ENCODE measurements at places on chromosomes 5 and 9.

DNA sequence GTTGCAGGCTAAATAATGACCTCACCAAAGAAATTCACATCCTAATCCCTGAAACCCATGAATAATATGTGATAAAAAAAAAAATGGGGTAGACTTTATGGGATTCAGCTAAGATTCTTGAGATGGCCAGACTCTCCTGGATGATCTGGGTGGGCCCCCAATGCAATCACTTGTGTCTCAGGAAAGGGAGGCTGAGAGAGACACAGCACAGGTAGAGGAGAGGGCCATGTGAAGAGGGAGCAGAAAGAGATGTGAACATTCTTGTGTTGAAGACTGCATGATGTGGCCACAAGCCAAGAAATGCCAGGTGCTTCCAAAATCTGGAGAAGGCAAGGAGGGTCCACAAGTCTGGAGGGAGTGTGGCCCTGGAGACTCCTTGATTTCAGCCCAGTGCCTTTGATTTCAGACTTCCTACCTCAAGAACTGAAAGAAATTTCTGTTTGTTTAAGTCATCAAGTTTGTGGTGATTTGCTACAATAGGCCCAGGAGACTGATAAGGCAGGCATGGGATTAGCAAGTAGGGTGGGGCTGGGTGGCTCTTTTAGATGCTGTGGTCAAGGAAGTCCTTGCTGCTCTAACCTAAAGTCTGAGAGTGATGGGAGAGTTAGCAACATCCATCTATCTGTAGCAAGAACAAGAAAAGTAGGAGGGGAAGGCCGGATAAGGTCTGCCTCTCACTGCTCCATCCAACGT is 86.6 kb upstream of the FAM120A start:
- no peak for DNase-seq

DNA sequence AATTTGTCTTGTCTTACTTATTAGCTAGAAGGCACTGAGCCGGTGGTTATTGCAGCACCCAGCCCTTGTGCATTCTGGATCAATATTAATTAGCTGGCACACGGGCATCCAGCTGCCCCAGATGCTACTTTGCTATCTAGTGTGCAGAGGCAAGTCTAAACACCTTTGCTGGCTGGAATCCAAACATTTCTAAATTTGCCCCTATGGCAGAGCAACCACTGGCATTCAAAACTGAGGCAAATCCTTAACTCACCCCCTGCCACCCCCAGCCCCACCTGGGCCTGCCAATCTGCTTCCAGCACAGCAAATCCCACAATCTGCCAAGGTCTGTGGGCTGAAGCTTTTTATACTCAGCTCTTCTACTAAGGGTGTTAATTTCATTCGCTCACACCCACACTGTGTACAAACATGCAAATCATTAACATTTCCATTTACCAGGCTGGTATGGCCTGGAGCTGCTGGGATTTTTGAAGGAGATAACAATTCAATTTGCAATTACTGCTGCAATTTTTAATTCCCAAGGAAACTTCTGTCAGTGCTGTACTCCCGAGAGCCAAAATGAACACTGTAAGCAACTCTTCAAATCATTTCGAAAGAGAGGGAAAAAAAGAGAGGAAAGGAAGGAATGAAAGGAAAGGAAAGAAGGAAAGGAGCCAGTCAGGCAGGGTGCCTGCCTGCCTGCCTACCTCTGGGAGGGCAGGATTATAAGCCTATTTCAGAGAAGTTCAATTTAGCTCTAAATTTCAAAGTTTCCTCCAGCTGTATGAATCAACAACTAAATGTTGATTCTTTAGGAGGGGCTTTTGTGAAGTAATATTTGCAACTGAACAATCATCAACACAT is 35.5 kb downstream of the RAPGEF1 start:
- DNase-seq, result no peak

DNA sequence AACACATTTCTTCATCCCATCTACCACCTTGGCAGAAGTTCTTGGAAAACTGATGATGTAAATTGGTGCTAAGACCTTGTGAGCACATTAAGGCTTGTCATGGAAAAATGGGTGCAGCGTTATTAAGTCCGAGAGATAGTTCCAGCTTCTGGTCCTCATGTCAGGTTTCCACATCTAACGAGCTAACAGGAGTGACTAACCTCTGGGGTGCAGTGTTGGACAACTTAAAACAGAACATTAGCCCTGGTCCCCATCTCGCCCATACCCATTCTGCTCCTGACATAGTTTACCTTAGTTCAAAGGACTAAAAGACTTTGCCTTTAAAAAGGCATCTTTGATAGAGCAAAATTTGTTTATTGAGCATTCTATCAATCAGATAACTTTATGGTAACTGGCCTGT is 128.0 kb downstream of the SLC1A3 start:
- DNase-seq, result no peak

- no peak for DNase-seq
These were observed 69.8 kb downstream of the NIPSNAP3B start for GRCh38 chr9:104833696-104834095.

GRCh38 chr5:149616727-149617285 is 35.5 kb downstream of the ARHGEF37 start:
- no peak for DNase-seq

GRCh38 chr9:33264003-33264472 is 470 bp downstream of the BAG1 start:
- DNase-seq, result peak; percentile 30

GRCh38 chr5:42779083-42779482 is 22.5 kb downstream of the CCDC152 start:
- DNase-seq, result no peak

DNA sequence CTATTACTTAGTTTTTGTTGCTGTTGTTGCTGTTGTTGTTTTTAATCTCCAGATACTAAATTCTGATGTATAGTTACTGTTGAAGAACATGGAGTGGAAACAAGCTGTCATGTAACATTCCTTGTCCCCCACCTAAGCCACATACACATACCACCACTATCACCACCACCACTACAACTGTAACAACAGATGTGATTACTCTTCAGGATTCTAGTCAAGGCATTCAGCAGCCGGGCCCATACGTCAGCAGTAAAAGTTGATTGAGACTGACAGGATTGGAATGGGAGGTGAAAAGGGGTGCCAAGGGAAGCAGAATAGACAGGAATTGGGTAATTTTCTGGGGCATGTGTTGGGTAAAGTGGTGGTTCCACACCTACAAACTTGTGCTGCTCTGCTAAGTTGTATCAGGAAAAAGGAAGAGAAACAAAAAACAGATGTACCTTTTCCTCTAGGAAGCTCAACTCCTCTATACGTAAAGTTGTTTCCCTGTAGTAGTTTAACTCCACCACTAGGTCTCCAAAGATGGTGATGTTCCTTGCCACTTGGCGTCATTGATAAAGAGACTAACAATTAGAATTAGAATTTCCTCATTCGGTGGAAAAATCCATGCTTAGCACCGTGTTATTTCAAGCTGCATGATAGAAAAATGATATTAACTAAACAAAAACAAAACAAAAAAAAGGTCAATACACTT is 138.6 kb downstream of the ARRDC3 start:
- DNase-seq, result no peak

DNA sequence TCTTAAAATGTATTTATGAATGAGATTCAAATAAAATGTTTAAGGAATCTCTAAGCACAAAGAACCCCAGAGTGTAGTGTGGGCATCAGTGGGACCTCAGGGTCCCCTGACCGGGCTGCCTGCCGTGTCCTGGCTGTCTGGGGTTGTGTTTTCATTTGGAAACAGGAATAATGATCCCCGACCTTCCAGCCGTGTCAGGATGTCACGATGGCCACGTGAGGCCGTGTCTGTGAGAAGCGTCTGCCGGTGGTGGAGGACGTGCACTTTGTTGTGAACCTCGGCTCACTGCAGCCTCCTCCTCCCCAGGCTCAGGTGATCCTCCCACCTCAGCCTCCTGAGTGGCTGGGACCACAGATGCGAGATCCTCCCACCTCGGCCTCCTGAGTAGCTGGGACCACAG is 4.3 kb downstream of the TRAF2 start:
- DNase-seq, result no peak

DNA sequence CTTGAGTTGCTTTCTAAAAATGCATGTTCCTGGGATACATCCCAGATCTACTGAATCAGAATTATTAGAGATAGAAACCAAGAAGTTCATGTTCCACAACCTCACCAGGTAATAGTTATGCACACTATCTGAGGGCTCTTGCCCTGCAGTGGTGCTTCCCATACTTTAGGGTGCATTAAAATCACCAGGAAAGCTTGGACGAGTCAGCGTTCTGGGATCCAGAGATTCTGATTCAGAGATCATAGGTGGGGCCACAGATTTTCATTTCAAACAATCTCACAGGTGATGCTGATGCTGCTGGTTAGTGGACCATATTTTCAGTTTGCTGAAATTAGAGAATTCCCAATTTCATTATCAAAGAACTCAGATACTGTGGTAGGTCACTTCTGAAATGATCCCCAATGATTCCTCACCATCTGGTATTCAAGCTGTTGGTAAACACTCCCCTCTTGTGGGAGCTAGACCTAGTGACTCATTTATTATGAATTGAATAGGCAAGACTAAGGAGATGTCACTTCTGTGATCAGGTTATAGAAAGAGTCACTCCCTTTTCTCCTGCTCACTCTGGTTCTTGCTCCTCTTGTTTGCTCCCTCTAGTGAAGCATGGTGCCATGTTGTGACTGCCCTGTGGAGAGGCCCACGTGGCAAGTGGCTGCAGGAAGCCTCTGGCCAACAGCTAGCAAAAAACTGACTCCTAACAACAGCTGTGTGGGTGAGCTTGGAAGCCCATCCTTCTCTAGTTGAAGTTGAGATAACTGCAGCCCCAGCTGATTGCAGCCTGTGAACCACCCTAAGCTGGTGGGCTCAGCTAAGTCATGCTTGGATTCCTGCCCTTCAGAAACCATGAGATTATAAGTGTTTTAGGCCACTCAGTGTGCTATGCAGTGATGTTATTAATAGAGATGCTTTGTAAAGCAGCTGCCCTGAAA is 59.8 kb downstream of the SH3TC2 start:
- DNase-seq, result no peak

GRCh38 chr5:108201721-108202120 is 180.2 kb downstream of the FBXL17 start:
- no peak for DNase-seq

DNA sequence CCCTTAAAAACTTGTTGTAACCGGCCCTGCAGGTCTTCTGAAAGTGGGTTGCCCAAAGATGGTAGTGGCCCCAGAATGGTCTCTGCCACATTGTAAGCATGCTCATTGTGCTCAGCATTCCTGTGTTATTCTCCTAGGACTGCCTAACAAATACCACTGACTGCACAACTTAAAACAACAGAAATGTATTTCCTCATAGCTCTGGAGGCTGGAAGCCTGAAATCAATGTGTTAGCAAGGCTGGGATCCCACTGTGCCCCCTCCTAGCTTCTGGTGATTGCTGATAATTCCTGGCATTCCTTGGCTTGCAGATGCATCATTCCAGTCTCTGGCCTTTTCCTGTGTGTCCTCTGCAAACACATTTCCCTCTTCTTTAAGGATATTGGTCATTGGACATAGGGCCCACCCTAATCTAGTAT is 3.4 kb upstream of the GCNT4 start:
- no peak for DNase-seq

DNA sequence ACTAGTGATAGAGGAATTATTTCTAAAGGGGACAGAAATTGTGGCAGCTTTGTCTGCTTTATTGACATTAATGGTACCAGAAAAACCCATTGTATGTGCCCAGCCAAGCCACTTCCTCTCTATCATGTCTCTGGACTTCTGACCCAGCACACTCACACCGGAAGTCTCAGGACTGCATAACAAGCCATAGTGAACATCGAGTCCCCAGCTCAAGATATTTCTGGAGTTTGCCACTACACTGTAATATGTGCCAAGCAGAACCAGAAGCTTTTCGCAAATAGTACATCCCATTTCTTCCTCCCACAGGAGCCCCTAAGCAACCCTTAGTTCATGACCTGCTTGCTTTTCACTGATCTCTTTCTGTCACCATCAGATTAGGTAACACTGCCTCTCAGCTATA is 187.4 kb upstream of the GHR start:
- DNase-seq, result no peak

GRCh38 chr5:178370102-178370501 is 137.5 kb upstream of the PHYKPL start:
- DNase-seq, result no peak

GRCh38 chr5:51632793-51633192 is 249.5 kb downstream of the ISL1 start:
- DNase-seq, result no peak

DNA sequence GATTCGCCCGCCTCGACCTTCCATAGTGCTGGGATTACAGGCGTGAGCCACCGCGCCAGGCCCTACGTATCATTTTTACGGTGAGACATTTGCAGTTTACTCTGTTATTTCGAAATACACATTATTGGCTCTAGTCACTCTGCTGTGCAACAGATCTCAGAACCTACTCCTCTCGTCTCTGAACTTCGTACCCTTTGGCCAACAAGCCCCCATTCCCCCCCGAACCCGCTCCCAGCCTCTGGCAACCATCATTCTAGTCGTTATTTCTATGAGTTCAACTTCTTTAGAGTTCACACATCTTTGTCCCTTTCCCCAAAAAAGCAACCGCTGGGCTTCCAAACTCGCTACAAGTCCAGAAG is 735 bp downstream of the PTGR1 start:
- DNase-seq, result peak; percentile 5

DNA sequence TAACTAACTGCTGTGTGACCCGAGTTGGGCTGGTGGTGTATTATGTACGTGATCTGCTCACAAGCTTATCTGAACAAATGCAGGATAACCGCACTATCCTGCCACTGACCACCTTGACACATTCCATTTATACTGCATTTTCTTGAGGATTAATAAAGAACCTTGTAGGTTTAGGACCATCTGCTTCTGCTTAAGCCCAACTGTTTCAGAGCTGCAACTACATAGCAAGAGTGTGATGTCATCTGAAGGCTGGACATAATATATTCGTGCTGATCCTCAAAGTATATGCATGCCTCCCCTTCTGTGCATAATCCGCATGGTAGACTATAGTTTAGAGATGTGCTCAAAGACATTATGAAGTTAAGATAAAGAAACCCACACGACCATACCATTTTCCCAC is 435.9 kb downstream of the BNC2 start:
- no peak for DNase-seq

DNA sequence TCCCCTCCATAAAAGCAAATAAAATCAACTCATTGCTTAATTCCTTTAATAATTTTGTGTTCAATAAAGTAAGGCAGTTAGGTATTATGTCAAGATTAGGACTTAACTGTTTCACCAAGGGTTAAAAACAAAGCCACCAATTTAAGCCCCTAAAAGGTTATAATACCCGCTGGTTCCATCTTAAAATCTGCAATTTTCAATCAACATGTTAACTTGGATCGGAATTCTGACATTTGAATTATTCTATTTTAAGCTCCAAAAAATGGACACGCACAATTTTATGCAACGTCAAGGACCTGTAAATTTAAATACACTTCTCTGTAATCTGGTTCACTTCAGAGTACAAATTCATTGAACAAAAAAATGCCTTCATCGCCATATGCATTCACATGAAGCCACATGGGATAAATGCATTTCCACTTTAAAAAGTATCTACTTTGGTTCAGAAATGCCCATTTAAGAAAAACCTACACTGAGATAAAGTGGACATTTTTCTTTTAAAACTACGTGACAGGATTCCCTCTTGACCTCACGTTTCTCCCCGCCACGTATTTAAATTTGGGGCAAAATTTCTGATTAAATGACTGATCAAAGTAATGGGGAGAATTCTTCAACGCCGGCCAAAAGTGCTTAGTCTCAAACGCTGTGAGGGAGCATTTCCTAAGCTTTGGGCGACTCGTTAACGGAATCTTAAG is 721 bp downstream of the GIN1 start:
- no peak for DNase-seq

GRCh38 chr9:137744632-137745183 is 125.9 kb downstream of the EHMT1 start:
- DNase-seq, result no peak

- DNase-seq, result no peak
These were observed 32.1 kb upstream of the ADRB2 start for GRCh38 chr5:148794275-148794674.
